Pulmonary artery endothelial cell (primary cell): ENCODE measurements at places on chromosomes 1 and 21.

DNA sequence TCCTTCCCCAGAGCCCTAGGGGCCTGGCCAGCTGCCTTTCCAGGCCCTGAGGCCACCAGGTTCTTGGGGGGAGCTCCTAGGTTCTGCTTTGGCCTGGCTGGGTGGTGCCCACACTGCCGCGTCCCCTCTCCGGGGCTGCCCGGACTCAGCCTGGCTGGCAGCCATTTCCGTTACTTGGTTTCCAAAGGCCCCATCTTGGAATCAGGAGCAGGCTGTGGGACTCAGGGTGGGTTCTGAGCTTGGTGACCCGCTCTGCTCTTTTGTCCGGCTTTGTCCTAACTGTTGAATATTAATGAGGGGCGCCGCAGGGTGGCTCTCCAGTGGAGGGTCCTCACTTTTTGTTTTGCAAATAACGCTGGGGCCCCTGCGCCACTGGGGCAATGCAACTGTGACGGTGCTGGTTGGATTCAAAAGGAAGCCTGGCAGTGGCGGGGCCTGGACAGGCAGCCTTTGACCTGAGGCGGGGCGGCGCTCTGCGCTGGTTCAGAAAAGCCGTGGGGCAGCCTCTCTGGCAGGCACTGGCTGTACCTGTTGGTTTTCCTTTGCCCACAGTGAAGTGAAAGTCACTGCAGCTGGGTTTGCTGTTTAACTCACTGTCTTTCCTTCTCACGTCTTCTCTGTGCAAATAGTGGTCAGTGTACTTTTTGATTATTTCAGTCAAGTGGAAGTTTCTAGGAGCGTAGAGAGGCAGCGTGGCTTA is 20.2 kb downstream of the SKI start:
- DNase-seq = no peak

DNA sequence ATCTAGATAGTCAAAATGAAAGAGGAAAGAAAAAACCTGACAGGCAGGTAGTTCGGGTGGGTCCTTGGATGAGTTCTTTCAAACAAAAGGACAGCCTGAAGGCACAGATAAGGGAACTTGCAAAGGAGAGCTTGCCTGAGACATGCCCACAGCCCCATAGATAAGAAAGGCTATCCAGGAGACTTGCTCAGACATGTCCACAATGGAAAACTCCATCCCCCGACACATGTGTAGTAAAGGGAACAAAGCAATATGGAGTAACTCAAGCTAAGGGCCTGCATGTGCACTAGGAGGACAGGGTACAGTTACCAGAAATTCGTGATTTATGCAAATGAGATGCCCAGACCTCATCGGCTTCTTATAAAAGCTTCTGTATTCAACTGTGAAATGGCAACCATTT is 281.5 kb downstream of the NEGR1 start:
- DNase-seq = no peak

DNA sequence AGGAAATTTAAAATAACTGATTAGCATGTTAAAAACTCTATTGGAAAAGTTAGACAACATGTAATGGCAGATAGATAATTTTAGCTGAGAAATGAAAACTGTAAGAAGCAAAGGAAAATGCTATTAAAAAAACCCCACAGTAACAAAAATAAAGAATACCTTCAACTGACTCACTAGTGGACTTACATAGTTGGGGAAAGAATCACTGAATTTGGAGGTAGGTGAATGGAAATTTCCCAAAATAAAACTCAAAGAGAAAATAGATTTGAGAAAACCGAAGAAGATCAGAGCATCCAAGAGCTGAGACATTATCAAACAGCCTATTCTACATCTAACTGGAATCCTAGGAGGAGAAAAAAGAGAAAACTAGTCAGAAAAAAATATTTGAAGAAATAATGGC is 34.7 kb downstream of the PDE4B start:
- no peak for DNase-seq

DNA sequence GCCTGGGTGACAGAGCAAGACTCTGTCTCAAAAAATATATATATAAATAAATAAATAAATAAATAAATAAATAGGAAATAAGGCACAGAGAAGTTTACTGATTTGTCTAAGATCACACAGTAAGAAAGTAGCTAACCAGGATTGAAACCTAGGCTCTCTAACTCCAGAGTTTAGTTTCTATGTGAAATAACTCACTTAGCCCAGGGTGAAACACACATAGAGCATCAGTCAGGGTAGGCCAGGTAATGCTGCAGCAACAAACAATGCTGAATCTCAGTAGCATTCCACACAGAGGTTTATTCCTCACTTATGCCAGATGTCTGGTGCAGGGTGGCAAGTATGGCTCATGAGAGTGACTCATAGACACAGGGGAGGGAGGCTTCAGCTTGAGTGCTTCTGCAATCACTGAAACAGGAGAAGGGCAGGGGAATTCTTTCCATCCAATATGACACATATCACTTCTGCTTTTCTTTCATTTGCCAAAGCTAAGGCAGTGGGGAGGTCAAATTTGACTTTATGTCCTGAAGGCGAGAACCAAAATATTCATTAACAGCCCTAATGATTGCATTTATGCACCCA is 37.1 kb upstream of the KANK4 start:
- DNase-seq = no peak

DNA sequence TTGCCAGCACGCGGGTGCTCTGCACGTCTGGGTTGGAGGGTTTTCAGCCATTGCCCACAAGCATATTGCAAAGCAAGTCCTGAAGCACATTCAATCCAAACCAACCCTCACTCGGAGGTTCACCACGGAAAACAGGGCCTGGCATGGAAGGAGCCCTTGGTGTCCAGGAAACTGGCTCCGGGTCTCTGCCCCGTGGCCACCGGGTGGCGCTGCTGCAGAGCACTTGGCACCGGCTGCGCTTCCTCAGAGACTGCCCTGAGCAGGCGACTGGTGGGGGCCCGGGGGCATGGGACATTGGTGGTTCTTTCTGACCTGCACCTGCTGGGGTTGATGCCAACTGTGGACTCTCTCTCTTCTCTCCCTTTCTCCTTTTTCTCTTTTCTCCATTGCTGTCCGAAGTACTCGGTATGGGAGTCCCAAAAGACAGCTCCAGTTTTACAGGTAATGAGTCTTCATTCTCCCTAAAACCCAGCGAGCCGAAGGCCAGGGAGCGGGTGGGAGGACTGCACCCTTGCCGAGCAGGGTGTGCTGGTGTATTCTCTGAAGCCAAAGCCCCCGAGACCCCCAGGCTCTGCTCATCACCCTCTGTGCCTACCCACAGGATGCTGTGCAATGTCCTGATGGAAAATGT is 4.1 kb upstream of the KCNAB2 start:
- no peak for DNase-seq

GRCh38 chr1:9401080-9401453 is 108.4 kb downstream of the SPSB1 start:
- DNase-seq = no peak

DNA sequence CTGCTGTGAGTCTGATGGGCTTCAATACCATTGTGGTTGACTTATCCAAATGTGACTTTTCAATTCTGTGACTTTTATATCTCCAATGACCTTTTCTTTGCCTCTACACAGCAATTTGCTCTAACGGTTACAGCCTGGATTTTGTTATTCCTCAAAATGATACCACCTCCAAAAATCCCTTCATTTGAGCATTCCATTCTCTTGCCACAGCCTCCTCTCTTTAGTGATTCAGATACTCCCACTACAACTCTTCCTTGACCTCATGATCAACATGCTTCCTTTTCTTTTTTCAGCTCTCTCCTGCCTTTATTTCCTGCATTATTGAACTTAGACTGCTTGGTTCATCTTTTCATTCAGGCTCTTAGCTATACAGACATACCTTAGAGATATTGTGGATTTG is 16.6 kb upstream of the IL19 start:
- DNase-seq = no peak
